ENCODE measurements at places on chromosomes 7 and 10.
A peak's percentile ranks its signal among the peaks of the same experiment; 100 is the strongest.

- DNase-seq: no peak
Observed at GRCh38 chr10:126331101-126331500, 57.2 kb downstream of the ADAM12 start.

DNA sequence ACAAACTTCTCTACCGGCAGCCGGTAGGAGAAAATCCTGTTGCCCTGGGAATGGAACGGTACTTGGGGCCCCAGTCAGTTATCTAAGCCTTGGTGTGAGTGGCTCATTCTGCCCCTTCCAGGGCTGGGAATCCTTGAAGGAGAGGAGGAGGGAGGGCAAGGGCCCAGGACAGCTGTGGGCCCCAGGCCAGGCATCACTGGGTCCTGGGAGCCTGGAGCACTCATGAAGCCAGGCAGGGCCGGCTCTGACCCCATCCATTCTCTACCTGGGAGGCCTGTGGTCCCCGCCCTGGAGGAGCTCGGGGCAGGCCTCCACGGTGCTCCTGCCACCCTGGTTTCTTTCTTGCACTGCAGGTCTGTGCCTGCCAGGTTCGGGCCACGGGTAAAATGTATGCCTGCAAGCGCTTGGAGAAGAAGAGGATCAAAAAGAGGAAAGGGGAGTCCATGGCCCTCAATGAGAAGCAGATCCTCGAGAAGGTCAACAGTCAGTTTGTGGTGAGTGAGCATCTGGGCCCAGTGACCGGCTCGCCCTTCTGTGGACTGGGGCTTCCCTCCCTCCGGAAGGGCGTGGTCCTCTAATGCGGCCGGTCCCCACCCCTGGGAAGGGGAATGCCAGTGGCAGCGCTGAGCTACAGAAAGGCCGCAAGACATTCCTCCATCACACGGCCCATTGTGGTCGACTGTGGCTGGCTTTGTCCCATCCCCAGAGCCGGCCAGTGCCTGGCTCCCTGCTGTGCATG, 111.3 kb downstream of the RGS10 start:
- DNase-seq: no peak

DNA sequence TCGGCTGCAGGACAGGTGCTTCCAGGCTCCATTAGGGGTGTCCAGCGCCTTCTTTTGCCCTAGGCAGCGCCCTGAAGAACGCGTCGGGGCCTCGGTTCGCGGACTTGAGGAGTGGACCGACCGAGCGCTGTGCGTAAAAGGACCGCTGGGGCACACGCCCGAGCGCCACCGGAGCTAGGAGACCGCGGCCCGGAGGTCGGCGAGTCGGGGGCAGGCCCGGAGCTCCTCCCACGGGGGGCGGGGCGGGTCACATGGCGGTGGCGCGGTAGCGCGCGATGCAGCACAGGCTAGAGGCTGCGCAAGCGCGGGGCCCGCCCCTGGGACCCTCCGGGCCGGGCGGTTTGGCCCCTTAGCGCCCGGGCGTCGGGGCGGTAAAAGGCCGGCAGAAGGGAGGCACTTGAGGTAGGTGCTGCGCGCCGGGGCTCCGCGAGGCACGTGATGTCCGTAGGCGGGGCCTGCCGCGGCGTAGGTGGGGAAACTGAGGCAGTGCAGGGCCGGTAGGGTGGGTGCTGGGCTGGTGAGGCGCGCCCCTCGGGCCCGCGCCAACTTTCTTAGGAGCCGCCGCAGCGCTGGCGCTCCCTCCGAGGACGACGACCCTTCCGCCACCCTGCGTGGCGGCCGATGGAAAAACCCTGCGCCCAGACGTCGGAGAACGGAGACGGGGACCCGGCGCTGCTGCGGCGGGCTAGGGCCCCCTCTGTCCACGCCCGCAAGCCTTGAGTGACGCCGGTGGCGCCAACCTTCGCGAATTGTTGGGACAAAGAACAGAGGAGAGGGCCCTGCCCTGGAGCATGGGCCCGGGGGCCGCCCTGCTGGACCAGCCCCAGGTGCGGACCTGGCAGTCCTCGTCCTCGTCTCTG, at the start of gene PRXL2A:
Gene PRXL2A, plus strand, starts transcription at position 310 of the 860 bp plus-strand sequence. CDS start 11,917 bp downstream, outside the sequence.
- peak; percentile 90 for DNase-seq

GRCh38 chr7:151186640-151187408, at the start of gene ASB10:
Gene ASB10, minus strand, starts transcription at chr7:151187250. Its CDS starts 120 bp downstream, at chr7:151187130.
- DNase-seq: no peak

DNA sequence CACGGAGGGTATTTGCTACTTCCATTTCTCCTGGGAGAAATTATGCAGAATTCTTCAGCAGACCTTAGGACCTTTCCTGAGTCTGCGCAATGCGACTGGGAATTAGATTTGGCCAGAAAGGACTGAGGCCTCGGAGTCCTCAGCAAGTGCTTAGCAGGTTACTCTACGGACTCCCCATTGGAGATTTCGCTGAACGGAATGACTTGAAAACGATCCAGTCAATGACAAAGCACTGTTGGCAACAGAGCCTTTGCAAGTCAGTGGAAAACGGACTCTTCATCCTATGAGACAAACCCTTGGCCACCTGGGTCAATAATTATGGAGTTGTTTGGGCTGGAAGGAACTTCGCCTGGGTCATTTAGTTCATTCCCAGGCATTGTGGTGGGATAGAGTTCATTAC, 107.4 kb downstream of the FAM204A start:
- no peak for DNase-seq

- DNase-seq: no peak
Observed at GRCh38 chr10:120508393-120508792, 51.4 kb downstream of the PLPP4 start.

GRCh38 chr10:117339979-117340378, 35.3 kb downstream of the PDZD8 start:
- no peak for DNase-seq

GRCh38 chr7:106518967-106519366, 142.0 kb downstream of the CCDC71L start:
- DNase-seq: no peak

DNA sequence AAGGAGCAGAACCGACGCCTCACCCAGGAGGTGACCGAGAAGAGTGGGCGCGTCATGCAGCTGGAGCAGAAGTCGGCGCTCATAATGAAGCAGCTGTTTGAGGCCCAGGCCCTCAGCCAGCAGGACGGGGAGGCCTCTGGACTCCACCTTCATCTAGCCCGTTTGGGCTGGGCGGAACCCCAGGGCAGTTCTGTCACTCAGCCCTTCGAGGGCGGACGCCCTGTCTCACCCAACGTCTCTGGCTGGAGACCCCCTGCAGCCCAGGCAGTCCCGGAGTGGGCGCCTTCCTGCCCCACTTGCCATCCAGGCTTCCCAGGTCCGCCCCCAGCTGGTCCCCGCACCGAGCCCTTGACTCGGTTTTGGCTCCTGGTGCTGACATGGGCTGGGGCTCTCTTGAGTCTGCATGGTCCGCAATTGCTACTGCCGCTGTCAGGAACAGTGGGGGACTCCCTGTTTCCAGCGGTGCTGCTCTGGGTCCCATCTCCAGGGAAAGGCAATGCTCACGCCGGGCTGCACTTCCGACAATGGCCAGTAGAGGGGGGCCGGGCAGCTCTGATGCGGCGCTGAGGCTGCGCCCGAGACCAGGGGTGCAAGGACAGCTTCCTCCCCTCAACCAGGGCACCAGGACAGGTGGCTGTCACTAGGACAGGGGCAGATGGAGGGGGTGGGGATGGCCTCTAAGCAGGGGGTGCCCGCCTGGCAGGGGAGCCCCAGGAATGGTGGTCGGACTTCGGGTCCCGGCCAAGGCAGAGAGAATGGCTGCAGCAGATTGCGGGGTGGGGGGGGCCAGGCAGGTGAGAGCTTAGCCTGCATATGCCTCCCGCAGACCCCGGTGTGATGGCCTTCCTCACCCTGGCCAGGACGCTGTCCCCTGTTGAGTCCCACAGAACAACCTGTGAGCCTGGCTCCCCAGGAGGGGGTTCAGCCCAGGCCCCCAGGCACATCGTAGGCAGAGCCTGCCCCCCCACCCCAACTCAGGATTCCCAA, 71.2 kb upstream of the KCTD7 start:
- peak; percentile 82 for DNase-seq

DNA sequence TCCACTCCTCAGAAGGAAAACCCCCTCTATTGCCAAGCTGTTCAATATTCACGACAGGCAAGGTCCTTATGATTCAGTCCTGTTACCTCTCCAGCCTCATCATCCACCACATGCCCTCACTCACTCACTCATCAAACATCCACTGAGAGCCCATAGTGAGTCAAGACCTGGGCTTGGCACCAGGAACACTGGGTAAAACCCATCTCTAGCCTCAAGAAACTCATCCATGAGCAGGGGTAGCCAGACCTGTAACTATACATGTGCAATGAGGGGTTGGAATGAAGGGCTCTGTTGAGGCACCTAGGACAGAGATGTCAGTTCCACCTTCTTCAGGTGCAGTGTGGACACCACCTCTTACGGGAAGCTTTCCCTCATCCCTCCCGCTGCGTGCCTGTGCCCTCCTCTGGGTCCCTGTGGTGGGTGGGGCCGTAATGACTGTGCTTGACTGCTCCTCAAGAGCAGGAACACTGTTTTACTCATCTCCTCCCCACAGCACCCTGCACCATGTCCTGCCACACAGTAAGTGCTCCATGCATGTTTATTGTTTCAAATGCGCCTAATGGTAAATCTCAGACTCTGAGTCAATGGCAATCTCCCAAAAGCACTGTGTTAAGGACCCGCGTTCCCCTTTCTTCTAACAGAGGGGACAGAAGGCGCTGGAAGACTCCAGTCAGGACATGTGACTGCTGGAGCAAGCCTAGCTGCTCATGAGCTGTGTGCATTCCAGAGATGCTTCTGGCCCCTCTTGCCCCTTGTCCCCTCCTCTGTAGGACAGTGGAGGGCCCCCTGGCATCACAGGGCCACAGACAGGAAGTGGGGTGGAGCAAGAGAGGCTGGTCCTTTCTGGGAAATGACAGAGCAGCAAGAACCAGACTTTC, 95.4 kb downstream of the HIPK2 start:
- DNase-seq: no peak

DNA sequence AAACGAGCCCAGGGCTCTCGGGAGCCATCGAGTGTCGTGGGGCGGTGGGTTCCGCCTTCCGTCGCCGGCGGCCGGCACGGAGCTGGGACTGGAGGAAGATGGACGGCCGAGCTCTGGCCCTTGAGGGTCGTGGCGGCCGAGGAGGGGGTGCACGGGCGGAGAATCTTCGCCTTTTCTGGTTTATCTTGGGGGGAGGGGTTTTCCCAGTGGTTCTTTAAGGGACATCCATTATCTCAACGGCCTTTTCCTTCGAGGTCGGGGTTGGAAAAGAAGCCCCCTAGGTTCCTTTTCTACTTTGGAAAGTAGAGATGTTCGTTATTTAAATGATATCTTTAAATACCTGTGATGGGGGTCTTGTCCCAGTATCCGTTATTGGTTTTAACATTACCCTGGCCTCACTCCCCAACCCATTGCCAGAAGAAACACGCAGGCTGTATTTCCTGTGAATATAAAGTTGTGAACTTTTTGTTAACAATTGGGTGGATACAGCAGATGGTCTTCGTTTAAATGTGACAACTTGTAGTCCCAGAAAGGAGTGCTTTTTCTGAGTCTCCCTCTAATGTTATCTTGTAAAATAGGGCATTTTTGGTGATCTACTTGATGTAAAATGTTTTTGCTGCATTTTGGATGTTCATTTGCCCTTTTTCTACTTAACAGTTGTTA, 765 bp downstream of the CCAR1 start:
- no peak for DNase-seq

GRCh38 chr10:110813743-110814472, 57.8 kb upstream of the PDCD4 start:
- DNase-seq: no peak

- DNase-seq: no peak
Observed at GRCh38 chr7:85828614-85829013, 641.8 kb upstream of the SEMA3D start.

DNA sequence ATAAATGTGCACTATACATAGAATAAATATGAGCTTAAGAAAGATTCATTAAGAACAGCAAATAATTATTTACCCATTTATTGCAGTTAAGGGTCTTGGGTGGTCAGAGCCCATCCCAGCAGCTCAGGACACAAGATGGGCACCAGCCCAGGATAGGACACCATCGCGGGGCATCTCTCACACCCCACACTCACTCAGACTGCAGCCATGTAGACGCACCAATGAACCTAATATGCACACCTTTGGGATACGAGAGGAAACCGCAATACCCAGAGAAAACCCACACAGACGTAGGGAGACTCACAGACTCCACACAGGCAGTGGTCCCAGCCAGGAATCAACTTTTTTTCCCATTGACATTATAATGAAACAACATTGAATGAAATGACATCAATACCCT, 36.0 kb downstream of the CARD11 start:
- no peak for DNase-seq

- DNase-seq: no peak
Observed at GRCh38 chr7:22597844-22598243, 97.9 kb upstream of the STEAP1B start.

DNA sequence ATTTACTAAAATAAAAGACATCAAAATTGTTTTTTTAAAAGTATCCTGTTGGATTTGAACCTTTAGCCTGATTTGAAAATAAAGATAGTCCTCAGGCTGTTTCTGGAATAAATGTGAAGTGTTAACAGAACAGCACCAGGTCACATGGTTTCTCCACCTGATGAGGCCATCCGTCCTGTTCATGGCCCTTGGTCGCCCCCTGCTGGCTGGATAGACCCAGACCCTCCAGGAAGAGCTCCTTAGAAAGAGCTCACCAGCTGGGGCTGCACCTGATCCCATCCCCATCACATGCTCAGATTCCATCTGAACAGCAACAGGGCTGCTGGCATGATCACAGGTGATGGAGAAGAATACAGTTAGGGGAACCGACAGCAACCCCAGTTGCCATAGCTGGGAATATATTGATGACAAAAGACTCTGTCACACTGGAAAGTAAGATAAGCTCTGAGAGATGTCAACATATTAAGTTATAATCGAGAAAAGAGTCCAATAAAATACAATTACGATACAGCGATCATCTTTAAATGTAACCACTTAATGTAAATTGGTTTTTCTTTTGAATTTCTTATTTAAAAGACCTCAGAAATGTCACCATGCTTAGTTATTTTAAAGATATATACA, 4.8 kb downstream of the OR2A14 start:
- peak; percentile 91 for DNase-seq

DNA sequence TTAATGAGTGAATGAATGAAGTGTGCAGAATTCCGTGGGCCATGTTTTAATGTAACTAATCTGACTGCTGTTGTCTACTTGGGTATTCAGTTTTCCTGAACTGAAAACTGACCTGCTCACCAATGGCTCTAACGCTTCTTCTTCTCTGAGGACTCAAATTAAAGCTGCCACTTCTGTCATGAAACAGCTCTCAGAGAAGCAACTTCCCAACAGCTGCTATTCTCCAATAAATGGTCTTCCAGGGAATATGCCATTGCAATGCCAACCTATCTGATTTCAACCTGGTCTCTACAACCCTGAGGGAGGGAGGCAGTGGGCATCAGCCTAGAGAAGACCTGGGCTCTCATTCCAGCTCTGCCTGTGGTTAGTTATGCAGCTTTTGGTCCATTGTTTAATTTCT, 69.4 kb downstream of the FRMD4A start:
- no peak for DNase-seq
